ENCODE measurements at places on chromosomes 5 and 9.

GRCh38 chr9:32136700-32137339 lies 247.6 kb upstream of the ACO1 start:
- DNase-seq: no peak

- no peak for DNase-seq
Observed at GRCh38 chr5:6450319-6450833, 1.7 kb downstream of the UBE2QL1 start.

DNA sequence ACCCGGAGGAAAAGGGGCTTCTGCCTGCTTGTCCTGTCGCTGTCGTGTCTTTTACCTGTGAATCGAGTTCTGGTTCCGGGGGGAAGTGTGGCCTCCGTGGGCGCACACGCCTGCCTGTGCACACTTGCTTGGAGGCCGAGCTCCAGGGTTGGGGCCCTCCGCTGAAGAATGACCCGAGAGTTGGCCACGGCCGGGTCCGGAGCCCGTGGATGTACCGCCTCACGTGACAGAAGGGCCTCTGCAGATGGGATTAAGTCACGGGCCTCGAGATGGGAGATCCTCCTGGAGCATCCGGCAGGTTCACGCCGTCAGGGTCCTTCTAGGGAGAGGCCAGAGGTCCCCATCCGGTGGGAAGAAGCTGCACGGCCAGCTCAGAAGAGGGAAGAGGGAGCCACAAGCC lies 81.0 kb downstream of the KCNT1 start:
- no peak for DNase-seq

DNA sequence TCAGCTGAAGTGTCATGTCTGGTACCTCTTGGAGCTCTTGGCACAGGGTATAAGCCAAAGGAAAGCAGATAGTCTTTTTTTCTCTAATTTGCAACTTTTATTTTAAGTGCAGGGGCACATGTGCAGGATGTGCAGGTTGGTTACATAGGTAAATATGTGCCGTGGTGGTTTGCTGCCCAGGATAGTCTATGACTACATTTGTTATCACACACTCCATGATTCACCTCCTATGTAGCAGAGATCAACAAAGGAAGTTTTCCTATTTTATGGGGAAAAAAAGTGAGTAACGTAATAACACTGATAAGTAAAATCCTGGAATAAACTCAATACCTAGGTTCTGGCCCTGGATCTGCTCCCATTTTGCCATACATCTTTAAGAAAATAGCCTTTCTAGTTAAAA lies 234.6 kb downstream of the CAAP1 start:
- DNase-seq: no peak

DNA sequence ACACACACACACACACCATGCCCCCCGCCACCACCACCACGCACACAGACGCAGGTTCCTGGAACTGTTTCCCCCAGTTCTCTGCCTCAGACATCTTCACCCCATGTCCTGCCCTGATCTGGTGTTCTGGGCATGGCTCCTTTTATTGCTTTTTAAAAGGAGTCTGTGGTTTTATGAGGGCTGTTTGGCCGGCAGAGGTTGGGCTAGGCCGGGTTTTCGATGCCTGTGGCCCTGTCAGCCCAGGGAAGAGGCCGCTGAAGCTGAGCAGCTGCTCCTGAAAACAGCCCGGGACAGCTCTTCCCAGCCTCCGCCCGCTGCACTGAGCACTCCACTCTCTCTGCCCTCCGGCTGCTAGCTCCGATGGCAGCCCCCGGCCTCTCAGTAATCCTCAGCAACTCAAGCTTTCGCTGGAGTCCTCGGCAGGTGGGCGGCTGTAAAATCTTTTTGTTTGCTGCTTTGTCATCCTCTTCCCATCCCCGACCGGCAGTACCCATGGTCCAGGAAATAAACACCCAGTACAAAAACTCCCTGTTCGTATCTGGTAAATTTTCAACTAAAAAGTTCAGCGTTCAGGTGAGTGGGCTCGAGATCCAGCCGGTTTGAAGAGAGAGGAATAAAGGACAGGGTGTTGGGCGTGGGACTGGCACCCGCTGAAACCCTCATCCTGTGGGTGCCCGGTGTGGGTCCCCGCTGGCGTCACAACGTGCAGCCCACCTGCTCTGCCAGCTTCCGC lies 103.0 kb upstream of the ERCC6L2 start:
- DNase-seq: no peak

Data from SW 1271 (cell line).